ENCODE measurements at places on chromosomes 12 and 14.

- no peak for DNase-seq
These were observed 19.9 kb downstream of the HRK start for GRCh38 chr12:116861320-116861719.

- no peak for DNase-seq
These were observed 4.1 kb upstream of the PLEK2 start for GRCh38 chr14:67416085-67416484.

GRCh38 chr12:106145539-106146447 lies 7.0 kb upstream of the NUAK1 start:
- no peak for DNase-seq

GRCh38 chr12:10559244-10559643 lies 53.6 kb downstream of the EIF2S3B start:
- DNase-seq = no peak

GRCh38 chr12:110269622-110270124 lies 11.4 kb upstream of the ATP2A2 start:
- DNase-seq = no peak

GRCh38 chr12:46915082-46915481 lies 89.3 kb upstream of the SLC38A4 start:
- DNase-seq = no peak

DNA sequence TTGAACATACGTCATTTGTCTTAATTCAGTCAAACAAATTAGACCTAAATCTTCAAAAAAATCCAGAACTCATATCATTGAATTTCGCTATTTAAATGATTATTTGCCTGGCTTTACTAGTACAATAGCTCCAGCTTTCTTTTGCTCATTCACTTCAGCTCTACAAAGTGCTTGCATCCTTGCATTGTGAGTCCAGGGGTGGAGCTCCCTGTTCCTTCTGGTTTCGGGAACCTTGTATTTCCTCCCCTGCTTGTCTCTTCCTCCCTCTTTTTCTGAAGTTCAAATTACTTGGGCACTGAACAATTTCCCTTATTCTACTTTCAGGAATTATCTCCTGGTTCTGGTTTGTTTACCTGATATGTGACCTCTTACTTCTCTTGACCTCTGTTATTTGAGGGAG lies 58.1 kb upstream of the KITLG start:
- DNase-seq = no peak

- no peak for DNase-seq
These were observed 37.0 kb upstream of the TMEM263 start for GRCh38 chr12:106918746-106919145.

DNA sequence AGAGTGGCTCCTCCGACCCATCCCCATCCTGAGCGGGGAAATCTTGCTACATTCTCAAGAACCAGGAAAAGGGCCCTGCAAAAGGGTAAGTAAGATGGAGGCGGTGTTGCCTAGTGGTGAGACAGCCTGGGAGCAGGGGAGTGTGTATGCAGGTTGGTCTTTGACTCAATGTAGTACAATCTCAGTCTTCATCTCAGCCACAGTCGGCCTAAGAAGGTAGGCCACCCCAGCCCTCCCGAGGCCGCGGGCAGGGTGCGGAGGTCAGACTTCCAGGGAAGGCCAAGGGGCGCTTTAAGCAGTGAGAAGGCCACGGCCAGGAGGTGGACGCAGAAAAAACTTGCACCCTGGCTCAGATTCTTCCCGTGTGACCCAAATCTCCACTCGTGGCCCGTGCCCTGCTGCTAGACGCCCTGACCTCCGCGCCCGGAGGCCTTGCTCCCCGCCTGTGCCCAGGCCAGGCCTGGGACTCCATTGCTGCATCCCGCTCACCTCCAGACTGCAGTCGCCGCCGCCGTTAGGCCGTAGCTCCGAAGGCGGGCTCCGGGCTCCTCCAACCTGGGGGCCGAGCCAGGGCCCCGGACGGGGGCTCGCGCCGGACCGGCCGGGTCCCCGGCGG lies 435 bp downstream of the FOXM1 start:
- DNase-seq = no peak

GRCh38 chr12:49092086-49092815 lies 2.4 kb downstream of the DHH start:
- DNase-seq = no peak

Data from glomerular endothelial cell (primary cell).